Head of caudate nucleus (tissue), 42 donors: ENCODE measurements at places on chromosomes 7 and 10.
A peak's percentile ranks its signal among the peaks of the same experiment; 100 is the strongest.

DNA sequence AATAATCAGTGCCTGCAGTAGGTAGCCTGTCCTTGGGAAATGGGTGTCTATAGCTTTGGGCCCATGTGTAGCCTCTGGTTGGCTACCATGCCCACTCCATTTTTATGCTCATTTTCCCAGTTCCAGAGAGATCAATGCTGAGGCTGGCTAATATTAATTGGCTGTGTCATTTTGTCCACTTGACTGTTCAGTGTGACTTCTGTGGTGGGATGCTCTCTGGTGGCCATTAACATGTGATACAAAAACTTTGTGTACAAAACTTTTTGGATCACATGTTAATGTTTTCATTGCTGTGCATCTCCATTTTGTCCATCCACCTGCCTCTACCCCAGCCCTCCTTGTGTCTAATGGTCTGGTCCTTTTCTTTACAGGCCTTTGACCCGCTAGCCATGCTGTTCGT, 22.7 kb downstream of the VIM start:
- no peak for DNase-seq

- no peak for DNase-seq
Measured at GRCh38 chr7:34396437-34397064, 261.5 kb upstream of the NPSR1 start.

DNA sequence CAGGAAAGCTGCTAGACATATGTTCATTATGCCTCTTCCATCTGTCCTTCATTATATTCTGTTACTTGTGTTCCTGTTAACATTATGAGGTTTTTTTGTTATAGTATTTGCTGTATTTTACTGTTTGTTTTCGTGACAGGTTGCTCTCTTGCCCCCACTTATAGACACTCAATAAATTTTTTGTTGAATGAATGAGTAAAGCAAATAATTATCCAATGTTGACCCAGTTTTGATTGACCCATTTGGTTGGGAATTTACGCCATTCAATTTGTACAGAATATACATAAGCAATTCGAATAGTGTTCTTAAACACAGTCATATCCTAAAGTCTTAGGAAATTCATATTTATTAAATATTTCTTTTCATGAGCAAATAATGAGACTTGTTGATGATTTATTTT, 11.8 kb downstream of the CCSER2 start:
- no peak for DNase-seq

- no peak for DNase-seq
Measured at GRCh38 chr10:69352569-69353264, 64.0 kb downstream of the TACR2 start.

GRCh38 chr7:142889816-142890215, 4.3 kb upstream of the TRPV6 start:
- DNase-seq = no peak

GRCh38 chr7:96388166-96388565, 66.3 kb upstream of the SLC25A13 start:
- no peak for DNase-seq

DNA sequence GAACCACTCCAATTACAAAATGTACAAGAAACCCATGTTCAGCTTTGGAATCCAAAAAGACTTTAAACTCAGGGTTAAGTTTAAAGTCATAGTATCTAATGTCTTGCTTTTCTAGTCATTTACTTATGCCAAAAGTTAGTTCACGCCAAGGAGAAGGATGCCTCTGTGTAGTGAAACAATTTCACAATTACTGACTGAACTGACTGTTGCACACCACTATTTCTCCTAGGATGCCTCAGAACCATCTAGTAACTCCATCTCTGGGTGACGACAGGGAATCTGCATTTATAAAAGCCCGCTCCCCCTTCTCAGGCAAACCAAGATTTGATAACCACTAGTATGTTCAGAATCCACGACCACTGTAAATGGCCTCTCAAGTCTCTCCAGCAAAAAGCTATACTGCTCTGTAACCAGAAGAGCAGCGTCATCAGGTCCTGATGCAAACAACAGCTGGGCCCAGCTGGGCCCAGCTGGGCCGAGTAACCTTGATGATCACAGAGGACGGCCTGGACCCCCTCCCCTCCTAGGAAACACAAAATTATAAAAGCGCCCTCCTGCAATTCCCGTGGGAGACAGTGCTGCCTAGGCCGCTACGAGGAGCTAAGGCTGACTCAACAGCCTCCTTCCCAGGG, 680 bp upstream of the ADO start:
- no peak for DNase-seq

DNA sequence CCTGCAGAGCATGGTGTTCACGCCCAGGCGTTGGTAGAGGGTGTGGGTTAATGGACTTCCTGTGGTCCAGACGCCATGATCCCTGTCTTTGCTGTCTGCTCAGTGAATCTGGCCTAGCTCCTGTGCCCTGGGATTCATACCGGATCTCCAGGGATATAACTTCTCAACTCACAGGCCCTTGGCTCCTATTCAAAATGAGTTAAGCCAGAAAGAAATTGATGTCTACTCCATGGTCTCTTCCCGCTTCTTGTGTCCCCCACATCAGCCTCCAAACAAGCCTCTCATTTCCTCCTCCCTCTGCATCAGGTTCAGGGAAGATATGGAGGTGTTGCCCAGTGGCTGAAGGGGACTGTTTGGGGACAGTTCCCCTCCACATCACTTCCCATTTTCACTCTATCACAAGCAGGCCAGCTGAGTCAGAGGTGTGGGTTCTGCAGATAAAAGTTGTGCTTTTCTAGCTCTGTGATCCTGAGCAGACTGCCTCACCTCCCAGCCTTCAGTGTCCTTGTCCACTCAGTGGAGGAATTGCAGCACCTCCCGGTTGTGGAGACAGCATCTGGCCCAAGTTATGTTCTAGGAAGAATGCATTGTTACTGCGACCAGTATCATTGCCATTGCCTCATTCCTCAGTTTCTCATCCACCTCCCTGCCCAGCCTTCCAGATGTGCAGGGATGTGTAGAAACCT, 22.5 kb downstream of the AKR1E2 start:
- DNase-seq = no peak

DNA sequence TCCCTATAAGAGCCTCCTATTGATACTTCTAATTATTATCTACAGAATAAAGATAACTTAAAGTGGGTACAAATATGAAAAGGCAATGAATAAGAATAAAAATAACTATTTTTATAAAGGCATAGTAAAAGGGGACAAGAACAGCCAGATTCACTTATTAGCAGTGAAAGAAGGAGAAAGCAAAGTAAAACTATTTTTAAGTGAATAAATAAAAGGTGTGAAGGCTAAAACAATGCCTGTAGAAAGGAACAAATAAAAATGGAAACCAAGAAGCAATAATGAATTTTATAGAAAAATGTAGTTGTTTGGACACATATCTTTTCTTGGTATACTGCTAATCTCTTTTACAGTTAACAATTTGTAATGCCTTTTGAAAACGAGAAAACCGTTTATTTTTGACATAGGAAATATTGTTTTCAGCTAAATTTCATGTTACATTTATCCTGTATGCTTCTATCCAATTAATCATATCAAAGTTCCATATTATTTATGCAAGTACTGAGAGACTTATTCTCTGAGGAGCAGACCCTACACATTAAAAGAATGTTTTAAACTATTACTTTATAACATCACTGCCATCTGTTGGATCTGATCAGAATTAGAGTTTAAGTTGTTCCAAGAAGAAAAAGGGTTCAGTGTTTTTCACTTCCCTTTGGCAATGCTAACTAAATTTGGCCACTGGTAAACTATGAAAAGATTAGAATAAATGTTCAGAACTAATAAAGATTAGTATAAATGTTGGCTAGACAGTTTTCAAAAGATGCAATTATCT, 59.1 kb downstream of the ARMC3 start:
- no peak for DNase-seq

DNA sequence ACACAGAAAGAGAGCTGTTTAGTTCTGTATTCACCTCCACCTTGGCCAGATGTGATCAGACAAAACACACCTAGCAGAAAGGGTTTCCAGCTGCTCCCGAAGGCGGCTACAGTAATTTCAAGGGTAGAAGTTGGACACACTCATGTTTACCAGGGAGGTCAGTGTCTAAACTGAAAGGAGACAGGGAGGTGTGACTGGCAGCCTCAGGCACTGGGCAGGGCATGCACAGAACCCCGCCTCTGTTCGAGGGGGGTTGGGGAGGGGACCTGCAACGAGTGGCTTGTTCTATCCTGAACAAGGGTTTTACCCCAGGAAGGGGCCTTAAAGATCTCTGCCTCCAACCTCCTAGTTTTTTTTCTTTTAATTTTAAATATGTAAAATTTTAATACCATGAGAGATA, 49.6 kb downstream of the BPGM start:
- DNase-seq = no peak

GRCh38 chr7:123122916-123123315, 76.9 kb downstream of the SLC13A1 start:
- DNase-seq = no peak

DNA sequence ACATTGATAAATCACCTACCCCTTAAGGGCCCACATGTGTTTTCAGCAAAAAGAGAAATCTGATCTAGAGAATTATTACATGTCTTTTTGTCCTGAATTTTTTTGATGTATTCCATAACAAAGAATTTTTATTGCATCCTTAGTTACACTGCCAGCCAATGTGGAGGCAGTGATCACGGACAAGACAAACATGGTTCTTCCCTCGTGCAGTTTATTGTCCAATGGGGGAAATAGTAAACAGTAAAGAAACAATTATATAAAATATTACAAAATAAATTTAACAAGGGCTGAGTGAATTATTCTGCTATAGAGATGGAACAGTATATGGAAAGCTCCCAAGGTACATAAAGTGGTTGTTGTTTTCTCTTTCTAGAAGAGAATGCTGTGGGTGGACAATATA, 2.0 kb downstream of the STEAP2 start:
- DNase-seq = no peak

DNA sequence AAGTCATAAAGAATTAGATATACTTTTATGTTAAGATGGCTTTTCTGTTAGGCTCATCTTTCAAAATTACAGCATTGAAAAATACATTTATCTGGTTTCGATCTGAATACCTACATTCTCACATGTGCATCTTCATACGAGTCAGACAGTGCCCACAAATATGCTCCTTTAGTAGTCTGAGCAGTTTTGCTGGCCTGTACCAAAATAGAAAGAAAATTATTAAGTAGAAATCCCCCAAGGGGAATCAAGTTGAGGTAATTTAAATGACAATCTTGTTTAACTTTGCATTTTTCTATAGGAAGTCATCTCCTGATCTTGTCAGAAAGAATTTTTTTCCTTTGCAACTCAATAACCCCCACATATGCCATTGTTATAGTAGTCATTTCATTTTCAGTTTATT, 287.4 kb upstream of the SEMA3D start:
- DNase-seq = no peak

DNA sequence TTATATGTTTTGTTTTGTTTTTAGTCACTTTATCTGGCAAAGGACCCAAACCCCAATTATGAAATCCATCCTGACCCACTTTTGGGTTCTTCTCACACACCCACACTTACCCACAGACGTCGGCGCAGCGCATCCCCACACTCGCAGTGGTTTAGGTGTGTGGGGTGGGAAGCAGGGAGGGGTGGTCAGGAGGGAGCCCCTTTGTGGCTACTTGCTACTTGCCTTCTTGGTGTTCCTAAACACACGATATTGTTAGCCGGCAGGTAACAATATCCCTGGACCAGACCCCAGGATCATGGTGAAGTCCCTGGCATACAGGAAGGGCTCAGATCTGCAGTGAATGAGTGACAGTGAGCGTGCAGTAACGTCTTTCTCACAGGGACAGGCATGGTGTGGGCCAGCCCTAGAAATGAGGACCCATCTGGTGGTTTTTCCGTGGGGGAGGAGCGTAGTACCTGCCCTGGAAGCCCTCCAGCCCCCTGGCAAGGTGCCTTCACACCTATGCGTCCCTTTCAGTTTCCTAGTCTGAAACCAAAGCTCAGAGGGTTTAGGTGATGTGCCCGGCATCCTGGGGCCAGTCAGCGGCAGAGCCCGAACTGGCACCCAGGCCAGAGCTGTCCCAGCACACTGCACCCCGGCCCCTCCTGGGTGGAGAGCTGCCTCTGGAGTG, 4.4 kb downstream of the SPOCK2 start:
- DNase-seq = no peak

DNA sequence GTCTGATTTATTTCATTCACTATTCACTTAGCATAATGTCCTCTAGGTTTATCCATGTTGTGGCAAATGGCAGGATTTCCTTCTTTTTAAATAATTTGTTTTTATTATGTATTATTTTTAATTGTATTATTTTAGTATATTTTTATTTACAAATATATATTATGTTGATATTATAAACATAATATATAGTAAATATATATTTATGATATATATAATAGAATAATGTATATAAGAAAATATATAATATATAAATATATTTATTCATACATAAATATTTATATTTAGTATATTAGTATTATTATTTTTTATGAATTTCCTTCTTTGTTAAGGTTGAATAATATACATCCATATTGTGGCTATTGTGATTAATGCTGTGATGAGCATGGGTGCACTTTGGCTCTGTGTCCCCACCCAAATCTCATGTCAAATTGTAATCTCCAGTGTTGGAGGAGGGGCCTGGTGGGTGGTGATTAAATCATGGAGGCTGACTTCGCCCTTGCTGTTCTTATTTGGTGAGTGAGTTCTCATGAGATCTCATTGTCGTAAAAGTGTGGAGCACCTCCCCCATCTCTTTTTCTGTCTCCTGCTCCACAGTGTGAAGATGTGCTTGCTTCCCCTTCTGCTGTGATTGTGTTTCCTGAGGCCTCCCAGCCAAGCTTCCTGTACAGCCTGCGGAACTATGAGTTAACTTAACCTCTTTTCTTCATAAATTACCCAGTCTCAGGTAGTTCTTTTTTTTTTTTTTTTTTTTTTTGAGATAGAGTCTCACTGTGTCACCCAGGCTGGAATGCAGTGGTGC, 52.3 kb upstream of the CYP2C18 start:
- DNase-seq = no peak

DNA sequence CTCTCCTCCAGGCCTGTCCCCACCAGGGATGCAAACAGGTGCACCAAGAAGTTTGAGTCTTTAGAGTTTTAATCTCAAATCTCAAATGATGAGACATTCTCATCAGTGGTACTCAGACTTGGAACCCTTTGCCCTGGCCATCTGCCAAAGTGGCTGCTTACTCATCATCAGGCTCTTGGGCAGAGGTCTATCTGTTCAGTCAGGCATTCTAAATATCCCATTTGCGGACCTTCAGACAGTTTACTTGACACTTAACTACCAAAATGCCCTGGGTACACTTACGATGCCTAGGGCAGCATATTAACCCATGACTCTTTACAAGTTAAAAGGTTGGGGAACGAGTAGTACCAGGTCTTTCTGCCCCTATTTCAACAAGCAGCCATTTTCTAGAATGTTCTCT, 61.2 kb upstream of the YAE1 start:
- no peak for DNase-seq

- DNase-seq = peak; percentile 44
Measured at GRCh38 chr10:110512461-110513187, 14.9 kb downstream of the DUSP5 start.
